Mammary epithelial cell (primary cell): ENCODE measurements at places on chromosomes 1 and 21. TPM values are rescaled to one million over a fixed set of nuclear protein-coding genes. Genes with fewer than 3 reads are reported as not detected.

Gene RASSF5
- 1.8 TPM for polyA plus RNA-seq

Gene GSTM4
- polyA plus RNA-seq = 1.4 TPM

Gene LCA5L
- 0.56 TPM for polyA plus RNA-seq

Gene ATAD3C
- 2.6 TPM for polyA plus RNA-seq

Gene SH2D1B
- polyA plus RNA-seq = 0.05 TPM

Gene KRTAP19-7
- not detected for polyA plus RNA-seq

Gene USH2A
- not detected for polyA plus RNA-seq

Gene ST6GALNAC3
- 0.03 TPM for polyA plus RNA-seq

Gene CNIH3
- polyA plus RNA-seq = 6.4 TPM

Gene LRP8
- polyA plus RNA-seq = 68.6 TPM

Gene OVAAL
- 0.03 TPM for polyA plus RNA-seq

Gene NTMT2
- not detected for polyA plus RNA-seq

Gene SELP
- not detected for polyA plus RNA-seq

Gene TNN
- not detected for polyA plus RNA-seq

Gene MROH9
- polyA plus RNA-seq = not detected

Gene DSTYK
- polyA plus RNA-seq = 6.0 TPM

Gene HSPA6
- polyA plus RNA-seq = 0.79 TPM

Gene APOBEC4
- not detected for polyA plus RNA-seq

Gene KCNN3
- polyA plus RNA-seq = 0.03 TPM

Gene PATJ
- 10.9 TPM for polyA plus RNA-seq

Gene AADACL4
- polyA plus RNA-seq = not detected

Gene CD58
- 25.8 TPM for polyA plus RNA-seq

Gene RPE65
- not detected for polyA plus RNA-seq

Gene TTLL7
- polyA plus RNA-seq = 4.1 TPM

Gene LRRC3
- 2.7 TPM for polyA plus RNA-seq

Gene RGS8
- polyA plus RNA-seq = not detected

Gene SH2D5
- 20.7 TPM for polyA plus RNA-seq

Gene TDRD5
- polyA plus RNA-seq = not detected

Gene EXTL1
- polyA plus RNA-seq = 0.22 TPM

Gene TNFRSF18
- not detected for polyA plus RNA-seq

Gene ANKRD35
- 0.67 TPM for polyA plus RNA-seq

Gene KCNE2
- polyA plus RNA-seq = not detected

Gene OR10Z1
- not detected for polyA plus RNA-seq

Gene KCNJ9
- polyA plus RNA-seq = not detected

Gene TNNI3K
- polyA plus RNA-seq = 0.14 TPM

Gene LCE2C
- polyA plus RNA-seq = not detected

Gene FAM3B
- not detected for polyA plus RNA-seq

Gene IL6R
- 25.0 TPM for polyA plus RNA-seq

Gene FAM177B
- polyA plus RNA-seq = not detected

Gene FAM43B
- polyA plus RNA-seq = 0.28 TPM

Gene CYP4A11
- not detected for polyA plus RNA-seq

Gene CR1L
- polyA plus RNA-seq = not detected

Gene CR1
- 0.01 TPM for polyA plus RNA-seq

Gene C1orf53
- 3.6 TPM for polyA plus RNA-seq

Gene RCAN3
- polyA plus RNA-seq = 16.7 TPM

Gene UBE2U
- polyA plus RNA-seq = not detected

Gene INSRR
- polyA plus RNA-seq = not detected

Gene DEDD
- 51.4 TPM for polyA plus RNA-seq

Gene SRGAP2
- 7.1 TPM for polyA plus RNA-seq
